ENCODE measurements at places on chromosomes 3 and 15.
A peak's percentile ranks its signal among the peaks of the same experiment; 100 is the strongest.

GRCh38 chr15:79629687-79630086 lies 197.6 kb downstream of the MINAR1 start:
- no peak for DNase-seq

- no peak for DNase-seq
Measured at GRCh38 chr15:73959801-73960200, 32.3 kb downstream of the STOML1 start.

- DNase-seq = no peak
Measured at GRCh38 chr3:170520996-170521395, 64.9 kb downstream of the SLC7A14 start.

GRCh38 chr3:46463868-46464241 lies 850 bp downstream of the LTF start:
- DNase-seq = no peak

DNA sequence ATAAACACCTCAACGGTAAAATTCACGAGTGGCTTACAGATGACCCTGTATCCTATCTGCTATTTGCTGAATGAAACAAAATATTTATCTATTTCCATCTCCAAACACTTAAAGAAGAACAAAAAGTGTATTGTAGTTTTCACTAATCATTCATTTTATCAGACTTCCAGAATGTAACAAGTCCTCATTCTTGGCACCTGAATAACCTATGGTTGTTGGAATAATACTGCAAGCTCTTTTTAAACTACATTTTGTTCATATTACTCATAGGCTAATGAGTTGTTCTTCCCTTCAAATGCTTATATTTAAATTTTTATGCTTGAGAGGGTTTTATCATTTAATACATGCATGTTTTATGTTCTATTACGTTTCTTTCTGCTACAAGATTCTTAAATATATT lies 1434.1 kb downstream of the SI start:
- DNase-seq = no peak

- DNase-seq = no peak
Measured at GRCh38 chr3:30658328-30659052, 52.1 kb downstream of the TGFBR2 start.

GRCh38 chr15:60648928-60649679 lies 170.2 kb upstream of the ICE2 start:
- no peak for DNase-seq

GRCh38 chr3:158050461-158050860 lies 55.8 kb downstream of the SHOX2 start:
- DNase-seq = no peak

GRCh38 chr3:122111974-122112373 lies 56.8 kb downstream of the CD86 start:
- no peak for DNase-seq

DNA sequence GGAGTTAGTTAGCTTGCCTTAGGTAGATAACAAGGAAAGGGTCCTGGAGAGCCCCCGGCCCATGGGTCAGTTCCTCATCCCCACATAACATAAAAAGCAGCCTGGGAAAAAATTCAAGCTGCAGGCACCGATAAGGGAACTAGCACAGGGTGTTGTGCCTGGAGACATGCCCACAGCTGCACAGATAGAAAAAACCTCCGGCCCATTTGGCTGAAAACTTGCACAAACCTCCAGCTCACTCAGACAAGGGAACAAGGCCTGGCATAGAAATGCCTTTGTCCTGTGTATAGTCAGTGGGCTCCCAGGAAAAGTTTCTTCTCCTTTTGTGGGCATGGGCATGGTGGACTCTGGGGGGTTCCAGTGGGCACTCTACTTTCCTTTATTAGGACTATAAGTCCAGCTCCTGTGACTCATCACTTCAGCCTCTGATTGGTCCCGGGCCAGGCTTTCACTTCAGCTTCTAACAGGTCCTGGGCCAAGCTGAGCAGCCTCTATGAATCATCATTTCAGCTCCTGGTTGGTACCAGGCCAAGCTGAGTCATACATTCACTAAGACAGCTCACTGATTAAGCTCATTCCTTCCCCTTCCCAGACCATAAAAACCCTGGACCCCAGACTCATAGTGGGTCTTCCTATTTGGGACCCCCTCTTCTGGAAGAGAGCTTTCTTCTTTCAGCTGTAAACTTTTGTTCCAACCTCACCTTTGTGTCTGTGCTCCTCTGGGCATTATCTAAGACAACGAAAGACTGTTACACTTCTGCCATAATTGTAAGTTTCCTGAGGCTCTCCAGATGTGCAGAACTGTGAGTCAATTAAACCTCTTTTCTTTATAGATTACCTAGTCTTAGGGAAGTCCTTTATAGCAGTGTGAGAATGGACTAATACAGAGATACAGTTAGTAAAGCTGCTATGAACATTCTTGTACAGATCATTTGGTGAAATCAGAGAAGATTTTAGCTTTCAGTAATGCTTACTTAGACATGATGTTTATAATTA lies 348.0 kb upstream of the DPPA4 start:
- DNase-seq = peak; percentile 99

- no peak for DNase-seq
Measured at GRCh38 chr15:40929660-40930429, 705 bp downstream of the DLL4 start.

DNA sequence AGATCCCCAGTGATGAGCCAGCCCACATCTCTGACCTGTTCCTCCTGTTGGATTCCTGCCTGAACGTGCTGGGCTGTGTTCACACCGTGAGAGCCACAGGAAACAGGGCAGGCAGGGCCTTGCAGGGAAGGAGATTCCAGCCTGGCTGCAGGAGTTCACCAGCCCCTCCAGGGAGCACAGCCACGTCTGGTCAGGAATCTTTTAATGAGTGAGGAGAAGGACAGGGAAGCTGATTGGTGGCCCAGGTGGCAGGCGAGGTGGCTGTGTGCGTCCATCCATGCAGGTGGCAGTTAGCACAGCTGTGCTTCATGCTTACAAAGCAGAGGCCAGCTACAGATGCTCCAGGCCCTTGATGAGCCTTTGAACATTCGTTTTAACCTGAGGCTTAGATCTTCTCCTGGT lies 10.5 kb downstream of the LRRK1 start:
- DNase-seq = no peak

DNA sequence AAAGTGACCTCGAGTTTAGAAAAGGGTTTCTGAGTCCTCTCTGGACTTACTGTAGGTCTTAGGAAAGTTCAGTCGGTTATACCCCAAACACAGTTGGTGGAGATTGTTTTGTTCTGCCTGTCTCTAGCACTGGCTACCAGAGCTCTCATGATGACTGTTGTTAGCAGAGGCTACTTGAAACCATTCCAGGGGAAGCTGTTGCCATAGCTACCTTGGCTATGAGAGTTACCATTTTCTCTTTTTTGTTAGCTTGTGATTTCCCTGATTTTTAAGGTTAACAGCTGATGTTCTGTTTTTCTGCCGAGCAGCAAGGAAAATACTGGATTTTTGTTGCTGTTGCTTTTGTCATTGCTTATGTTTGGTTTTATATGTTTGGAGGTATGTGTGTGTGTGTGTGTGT lies 26.7 kb downstream of the ABHD2 start:
- peak; percentile 51 for DNase-seq

- no peak for DNase-seq
Measured at GRCh38 chr3:14451844-14452739, 49.7 kb downstream of the SLC6A6 start.

GRCh38 chr15:32838820-32839219 lies 121.0 kb downstream of the GREM1 start:
- DNase-seq = no peak

- no peak for DNase-seq
Measured at GRCh38 chr3:153250446-153250845, 88.4 kb downstream of the RAP2B start.

DNA sequence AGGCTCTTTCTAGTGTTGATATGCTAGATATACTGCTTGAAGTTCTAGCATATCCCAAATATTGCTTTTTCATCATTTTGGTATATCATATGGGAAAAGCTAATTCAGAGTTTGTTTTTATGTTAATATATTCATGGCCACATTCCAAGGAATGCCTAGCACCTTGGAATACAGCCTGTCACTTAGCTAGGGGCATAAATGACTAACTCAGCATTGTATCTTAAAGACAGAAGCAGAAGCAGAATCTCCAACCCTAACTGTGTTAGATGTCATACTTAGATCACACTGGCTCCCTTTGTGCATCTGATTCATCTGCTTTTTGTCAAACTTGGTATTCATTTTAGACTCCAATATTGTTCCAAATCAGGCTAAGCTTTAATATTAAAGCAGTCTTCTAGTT lies 130.8 kb upstream of the TSPAN3 start:
- DNase-seq = no peak

DNA sequence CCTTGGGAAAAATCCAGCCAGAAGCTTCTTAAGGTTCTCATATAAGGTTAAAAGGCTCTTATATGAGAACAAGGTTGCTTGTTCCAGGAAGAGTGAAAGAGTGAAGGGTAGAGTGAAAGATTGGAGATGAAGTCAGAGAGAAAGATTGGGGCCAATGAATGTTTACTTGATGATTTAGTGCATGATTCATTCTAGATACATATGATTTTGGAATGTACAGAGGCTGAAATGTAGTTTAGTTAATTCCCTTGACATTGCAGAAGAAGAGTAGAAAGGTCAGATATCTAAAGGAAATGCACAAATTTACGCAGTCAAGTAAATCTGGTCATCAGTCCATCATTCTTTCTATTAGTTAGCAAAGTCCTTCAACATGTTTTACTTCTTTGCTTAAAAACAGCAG lies 619.8 kb upstream of the ZNF717 start:
- no peak for DNase-seq

DNA sequence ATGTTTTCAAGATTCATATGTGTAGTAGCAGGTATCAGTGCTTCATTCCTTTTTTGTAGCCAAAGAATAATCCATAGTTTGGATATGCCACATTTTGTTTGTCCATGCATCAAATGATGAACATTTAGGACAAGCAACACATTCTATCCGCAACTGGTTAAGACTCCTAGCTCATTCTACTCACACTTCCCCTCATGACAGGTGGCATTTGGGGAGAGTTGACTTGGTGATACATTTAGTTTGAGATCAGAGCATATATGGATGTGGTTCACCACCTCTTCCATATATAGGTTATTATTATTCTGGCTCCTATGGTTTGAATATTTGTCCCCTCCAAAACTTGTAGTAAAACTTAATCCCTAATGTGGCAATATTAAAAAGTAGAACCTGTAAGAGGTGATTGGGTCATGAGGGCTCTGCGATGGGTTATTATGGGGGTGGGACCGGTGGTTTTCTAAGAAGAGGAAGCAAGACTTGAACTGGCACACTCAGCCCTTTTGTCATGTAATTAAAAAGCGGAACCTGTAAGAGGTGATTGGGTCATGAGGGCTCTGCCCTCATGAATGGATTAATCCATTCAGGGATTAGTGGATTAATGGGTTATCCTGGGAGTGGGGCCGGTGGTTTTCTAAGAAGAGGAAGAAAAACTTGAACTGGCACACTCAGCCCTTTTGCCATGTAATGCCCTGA lies 75.3 kb upstream of the HRH1 start:
- peak; percentile 10 for DNase-seq

DNA sequence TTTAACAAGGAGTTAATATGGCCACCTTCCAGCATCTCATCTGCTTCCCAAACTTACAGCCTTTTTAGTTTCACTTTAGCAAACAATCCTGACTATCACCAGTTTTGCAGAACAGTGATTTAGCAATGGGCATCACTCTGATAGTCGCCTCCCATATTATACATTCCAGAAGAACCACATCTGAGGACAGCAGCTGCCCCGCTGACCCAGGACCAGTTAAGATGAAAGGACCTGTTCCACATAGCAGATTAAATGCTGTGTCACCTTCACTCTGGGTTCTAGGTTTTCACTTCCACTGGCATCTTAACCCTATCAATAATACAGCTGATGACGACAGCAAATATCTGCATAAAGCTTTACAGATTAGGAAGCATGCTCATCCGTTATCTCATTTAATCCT lies 99.8 kb downstream of the TRIM69 start:
- no peak for DNase-seq

GRCh38 chr3:124142389-124142970 lies 150.6 kb upstream of the ROPN1 start:
- no peak for DNase-seq

DNA sequence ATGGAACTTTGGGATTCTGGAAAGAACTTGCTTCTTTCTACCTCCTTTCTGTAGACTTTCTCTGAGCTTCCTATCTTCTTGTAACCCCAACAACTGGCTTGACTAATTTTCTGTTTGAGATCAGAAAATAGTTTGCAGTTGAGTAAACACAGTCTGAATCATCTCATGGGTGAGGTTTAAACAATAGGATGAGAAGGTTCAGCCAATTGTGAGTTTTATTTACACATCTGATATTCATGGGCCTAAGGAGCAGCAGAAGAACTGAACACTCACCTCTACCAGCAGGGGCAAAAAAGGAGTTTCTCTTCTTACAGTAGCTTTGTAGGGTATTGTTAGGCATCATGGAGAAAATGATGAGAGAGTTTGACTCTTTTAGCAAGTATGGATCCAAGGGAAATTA lies 54.2 kb downstream of the DTWD1 start:
- DNase-seq = peak; percentile 16

DNA sequence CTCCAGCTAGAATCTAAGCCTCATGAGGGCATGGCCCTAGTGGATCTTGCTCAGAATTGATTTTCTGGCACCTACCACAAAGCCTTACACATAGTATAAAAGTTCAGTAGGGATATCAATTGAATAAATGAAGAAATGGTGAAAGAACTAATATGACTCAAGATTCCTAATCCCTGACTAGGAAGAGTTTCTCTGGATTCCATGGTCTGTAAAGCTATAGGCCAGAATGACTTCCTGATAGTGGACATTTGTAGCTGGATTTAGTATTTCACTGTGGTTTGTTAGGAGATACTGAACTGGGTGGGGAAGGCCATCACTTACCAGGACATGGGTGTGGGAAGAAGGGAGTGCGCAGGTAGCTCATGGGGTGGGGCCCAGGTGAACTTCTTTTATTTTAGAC lies 168.9 kb downstream of the RAP2B start:
- no peak for DNase-seq

DNA sequence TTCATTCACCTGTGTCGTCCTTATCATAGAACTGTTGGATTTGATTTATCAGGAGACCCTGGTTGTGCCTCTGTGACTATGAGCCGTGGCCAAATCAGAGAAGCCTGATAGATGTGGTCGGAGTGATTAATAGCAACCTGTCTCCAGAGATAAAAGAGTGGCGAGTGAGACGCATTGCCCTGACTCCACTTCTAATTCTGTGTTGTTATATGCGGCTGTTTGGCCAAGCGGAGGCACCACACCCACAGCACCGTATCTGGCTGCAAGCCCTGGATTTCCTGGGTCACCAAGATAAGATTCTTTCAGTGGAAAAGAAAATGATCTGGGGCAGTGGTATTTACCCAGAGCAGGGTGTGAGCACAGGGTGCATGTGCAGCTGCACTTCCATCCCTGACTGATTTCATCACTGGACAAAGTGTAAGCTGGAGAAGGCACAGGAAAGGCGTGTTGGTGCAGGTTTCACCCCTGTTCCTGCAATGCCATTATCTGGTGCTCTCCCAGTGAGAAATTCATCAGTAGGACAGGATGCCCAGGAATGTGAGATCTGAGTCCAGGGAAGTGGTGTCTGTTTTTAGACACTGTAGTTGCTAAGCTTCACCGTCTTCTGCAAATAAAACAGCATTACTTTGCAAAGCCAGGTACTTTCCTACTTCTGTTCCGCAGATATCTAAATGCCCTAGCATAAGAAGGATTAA lies 84.6 kb downstream of the CD47 start:
- DNase-seq = no peak

- DNase-seq = no peak
Measured at GRCh38 chr15:90097475-90097874, 4.8 kb downstream of the IDH2 start.
